ENCODE measurements at places on chromosomes 2 and 18. TPM values are rescaled to one million over a fixed set of nuclear protein-coding genes. Genes with fewer than 3 reads are reported as not detected.

GRCh38 chr2:17573085-17573803 lies 32.7 kb downstream of the VSNL1 start:
- no peak for DNase-seq

GRCh38 chr2:205752296-205752820 lies 70.1 kb downstream of the NRP2 start:
- DNase-seq = no peak

GRCh38 chr2:238892204-238892500 lies 44.3 kb downstream of the TWIST2 start:
- DNase-seq = no peak

Gene ELOA2
- not detected for total RNA-seq

Gene USP40
- 25.8 TPM for total RNA-seq

DNA sequence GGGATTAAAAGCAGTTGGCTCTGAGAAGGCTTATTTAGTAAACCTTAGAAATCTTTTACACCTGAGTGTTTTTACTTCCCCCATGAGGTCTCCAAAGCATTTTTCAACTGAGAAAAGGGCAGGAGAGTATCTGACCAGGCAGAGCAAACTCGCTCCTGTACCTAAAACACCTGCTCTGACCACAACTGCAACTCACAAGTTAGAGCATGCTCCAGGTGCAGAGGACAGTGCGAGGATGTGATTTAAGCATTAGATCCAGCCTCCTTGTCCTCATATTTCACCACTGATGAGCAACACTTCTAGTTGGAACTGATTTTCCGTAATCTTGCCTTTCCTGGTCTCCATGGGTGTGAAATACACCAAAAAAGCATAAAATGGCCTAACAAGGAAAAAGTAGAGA lies 34.5 kb upstream of the TBC1D8 start:
- DNase-seq = no peak

Gene IL36B
- not detected for total RNA-seq

Gene VIL1
- 2.6 TPM for total RNA-seq

GRCh38 chr2:188345020-188345419 lies 53.3 kb downstream of the GULP1 start:
- no peak for DNase-seq

DNA sequence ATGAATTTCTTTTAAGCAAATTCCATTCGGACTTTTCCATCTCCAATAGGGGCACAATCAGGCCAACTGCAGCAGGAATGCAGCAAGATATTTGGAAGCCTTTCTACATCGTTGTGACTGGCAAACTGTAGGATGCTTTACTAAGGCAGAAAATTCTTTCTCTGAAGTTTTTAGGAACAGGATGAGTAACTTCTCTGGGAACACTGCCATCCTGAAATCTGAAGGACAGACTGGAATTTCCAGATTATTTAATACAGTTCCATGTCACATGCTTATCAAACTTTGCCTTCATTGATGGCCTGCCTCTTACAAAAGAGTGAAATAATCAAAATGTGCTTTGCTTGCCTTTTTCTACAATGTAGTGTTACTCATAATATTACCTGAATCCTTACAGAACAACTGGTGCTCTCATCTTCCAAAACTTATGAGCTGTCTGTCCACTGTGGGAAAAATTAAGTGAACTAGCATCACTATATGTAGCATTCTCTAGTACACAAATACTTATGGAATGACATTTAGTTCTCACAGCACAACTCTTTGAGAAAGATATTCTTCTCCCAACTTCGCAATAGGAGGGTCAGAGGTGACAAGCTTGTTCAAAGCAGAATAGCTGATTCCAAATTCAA lies 32.0 kb upstream of the MAP2 start:
- DNase-seq = no peak

Gene WDCP
- 6.8 TPM for total RNA-seq

- DNase-seq = no peak
Observed at GRCh38 chr2:134949981-134950708, 31.5 kb downstream of the CCNT2 start.

Gene NHEJ1
- 7.8 TPM for total RNA-seq

GRCh38 chr2:70753902-70754301 lies 14.1 kb downstream of the ADD2 start:
- no peak for DNase-seq

DNA sequence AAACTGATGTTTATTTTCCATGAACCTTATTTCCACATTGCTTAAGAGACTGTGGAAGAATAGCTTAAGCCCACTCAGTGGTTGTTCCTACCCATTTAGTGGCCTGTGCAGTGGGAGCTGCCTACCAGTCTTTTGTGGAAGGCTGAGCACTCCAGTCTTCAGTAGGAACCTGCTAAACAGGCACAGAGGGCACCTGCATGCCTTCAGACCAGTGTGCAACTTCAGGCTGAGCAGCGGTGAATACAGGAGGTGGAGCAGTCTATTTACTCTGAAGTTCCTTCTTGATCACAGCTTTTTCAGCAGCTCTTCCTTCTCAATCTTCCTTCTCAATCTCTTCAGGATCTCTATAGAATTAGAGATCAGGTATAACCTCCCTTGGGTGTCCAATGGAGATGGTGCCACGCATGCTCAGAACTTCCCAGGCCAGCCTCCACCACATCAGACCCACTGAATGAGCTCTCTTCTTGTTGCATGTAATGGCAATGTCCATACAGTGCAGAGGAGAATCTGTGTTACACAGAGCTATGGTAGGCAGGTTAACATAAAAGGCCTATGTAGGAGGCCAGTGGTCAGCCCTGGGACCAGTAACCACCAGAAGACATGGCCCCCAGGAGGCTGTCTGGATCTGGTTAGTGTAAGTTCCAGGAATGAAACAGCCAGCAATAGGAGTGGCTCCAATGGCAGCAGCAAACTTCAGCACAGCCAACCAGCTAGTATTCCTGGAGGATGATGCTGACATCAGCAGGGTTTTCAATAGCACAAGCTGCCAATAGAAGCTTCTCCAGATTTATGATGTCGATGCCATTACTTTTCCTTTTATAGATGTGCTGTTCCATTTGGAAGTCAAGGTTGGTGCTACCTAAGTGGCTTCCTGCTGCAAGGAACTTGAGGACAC lies 47.9 kb upstream of the MAT2A start:
- no peak for DNase-seq

Gene RAD51AP2
- 0.30 TPM for total RNA-seq

Gene DLX2
- not detected for total RNA-seq

DNA sequence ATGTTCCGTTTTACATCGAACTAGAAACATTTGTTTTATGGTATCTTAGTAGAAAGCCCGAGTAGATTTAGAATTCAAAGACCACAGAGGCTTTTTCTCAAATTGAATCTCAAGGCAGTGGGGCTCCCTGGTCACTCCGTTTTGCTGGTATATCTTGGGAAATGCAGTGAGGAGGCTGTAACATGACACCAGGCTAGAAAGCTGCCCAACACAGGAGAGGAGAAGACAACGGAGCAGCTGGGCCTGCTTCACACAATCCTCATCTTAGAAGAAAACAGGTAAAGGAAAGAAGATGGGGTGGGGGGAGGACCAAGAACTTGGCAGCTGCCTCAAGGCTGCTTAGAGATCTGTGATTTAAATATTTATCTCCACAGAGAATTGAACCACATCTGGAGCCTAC lies 38.3 kb upstream of the EPB41L3 start:
- no peak for DNase-seq

Gene NEU4
- total RNA-seq = 109 TPM

- DNase-seq = no peak
Observed at GRCh38 chr2:160351956-160352355, 141.7 kb downstream of the RBMS1 start.

DNA sequence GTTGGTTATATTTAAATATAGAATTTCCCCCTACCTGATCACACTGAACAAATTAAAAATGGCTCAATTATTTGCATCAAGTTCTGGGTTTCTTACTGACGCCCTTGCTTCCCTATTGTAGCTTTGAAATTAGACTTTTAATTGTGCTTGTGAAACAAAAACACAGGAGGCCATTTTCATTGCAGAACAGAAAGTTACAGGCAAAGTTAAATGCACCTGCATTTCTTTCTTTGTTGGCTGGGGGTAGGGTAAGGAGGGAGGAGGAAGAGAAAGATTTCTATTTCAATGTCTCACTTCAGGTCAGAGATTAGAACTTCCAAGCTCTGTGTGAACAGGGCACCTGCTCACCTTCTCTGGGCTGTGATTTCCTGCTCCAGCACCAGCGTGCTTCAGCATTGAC lies 199.6 kb downstream of the BCL11A start:
- DNase-seq = no peak

DNA sequence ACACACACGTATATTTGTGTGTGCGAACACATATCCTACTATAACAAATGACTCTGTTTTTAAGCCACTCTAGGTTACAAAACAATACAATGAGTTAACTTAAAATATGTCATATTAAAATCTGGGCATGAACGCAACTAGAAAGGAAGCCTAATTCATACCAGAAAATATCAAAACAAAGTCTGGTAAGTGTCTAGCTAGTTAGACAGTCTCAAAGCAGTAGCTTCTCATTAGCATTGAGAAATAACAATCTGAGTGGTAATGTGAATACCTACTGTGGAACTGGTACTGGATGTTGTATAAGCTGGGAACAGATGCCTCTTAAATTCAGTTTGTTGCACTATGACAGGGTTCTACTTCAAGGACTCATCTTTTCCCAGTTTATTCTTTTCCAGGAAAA lies 32.5 kb upstream of the WIPF1 start:
- no peak for DNase-seq

GRCh38 chr2:2321200-2321540 lies 9.9 kb downstream of the MYT1L start:
- no peak for DNase-seq

GRCh38 chr2:98556344-98557033 lies 51.8 kb downstream of the COA5 start:
- DNase-seq = no peak

Gene MEIS1
- 5.9 TPM for total RNA-seq

- DNase-seq = no peak
Observed at GRCh38 chr2:133444465-133444864, 123.8 kb downstream of the NCKAP5 start.

Gene CLEC4F
- not detected for total RNA-seq

DNA sequence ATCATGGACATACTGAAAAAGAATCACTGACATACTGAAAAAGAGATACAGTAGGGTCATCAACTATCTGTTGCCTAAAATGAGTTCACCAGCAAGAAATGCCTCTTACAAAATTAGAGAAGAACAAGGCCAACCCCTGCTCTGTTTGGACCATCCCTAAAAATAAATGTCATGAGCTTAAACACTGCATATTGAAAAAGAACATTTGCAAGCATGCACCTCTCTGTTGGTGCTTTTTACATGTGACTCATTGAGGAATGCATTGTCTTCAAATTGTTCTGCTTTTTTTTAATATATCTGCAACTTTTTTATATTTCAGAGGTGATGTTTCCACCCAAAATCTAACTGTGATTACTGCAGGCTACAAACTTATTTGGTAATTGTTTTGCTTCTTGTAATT lies 233.9 kb upstream of the LRATD1 start:
- no peak for DNase-seq

DNA sequence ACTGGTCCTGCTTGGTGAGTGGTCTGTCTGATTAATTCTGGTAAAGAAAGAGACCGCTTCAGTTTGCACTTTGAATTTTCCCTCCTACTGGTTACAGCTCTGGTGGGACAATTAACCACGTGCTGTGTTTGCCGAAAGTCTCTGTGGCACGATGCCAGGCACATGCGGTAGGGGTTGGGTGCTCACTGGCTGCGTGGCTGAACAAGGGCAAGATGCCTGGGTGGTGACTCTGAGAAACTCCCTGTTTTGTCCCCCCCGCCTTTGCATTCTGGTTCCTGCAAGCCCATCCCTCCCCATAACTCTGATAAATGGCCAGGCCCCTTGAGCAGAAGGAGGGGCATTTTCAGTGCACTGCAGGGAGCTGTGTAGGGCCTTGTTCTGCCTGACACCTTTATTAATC lies 206.1 kb downstream of the TFCP2L1 start:
- DNase-seq = no peak

Gene STON1
- total RNA-seq = 0.93 TPM

Gene GPR17
- not detected for total RNA-seq

Gene SCN2A
- total RNA-seq = 0.05 TPM

All from left lobe of liver (tissue), 2 donors.